ENCODE measurements at places on chromosomes 1 and 21. TPM values are rescaled to one million over a fixed set of nuclear protein-coding genes. Genes with fewer than 3 reads are reported as not detected.

The ZMYND12 gene
- total RNA-seq: 0.91 TPM

The SH3GLB1 gene
- 61.9 TPM for total RNA-seq

The DNAJC6 gene
- 1.3 TPM for total RNA-seq

The HCRTR1 gene
- total RNA-seq: not detected

The NBPF19 gene
- total RNA-seq: 23.7 TPM

The METTL18 gene
- 12.7 TPM for total RNA-seq

The DYNLT5 gene
- not detected for total RNA-seq

The EPHB2 gene
- not detected for total RNA-seq

The C1orf53 gene
- not detected for total RNA-seq

The TGFB2 gene
- not detected for total RNA-seq

The SMCP gene
- not detected for total RNA-seq

The FCRLA gene
- total RNA-seq: not detected

The OPTC gene
- total RNA-seq: not detected

The ASCL5 gene
- not detected for total RNA-seq

Measured in activated naive CD4-positive, alpha-beta T cell treated with anti-CD3 and anti-CD28 coated beads, Interleukin-2, amount 10 ng/mL, durations not matched to agents 5 hours and 36 hours (primary cell).